Right renal pelvis (tissue), 4 donors: ENCODE measurements at places on chromosomes 3 and 15.

- DNase-seq: no peak
Observed at GRCh38 chr3:171186383-171186782, 159.9 kb upstream of the SLC2A2 start.

GRCh38 chr3:29408676-29409075, 127.8 kb downstream of the RBMS3 start:
- no peak for DNase-seq

GRCh38 chr15:41603941-41604911, 45.2 kb downstream of the TYRO3 start:
- no peak for DNase-seq

- no peak for DNase-seq
Observed at GRCh38 chr15:77064063-77064462, 6.8 kb downstream of the TSPAN3 start.

DNA sequence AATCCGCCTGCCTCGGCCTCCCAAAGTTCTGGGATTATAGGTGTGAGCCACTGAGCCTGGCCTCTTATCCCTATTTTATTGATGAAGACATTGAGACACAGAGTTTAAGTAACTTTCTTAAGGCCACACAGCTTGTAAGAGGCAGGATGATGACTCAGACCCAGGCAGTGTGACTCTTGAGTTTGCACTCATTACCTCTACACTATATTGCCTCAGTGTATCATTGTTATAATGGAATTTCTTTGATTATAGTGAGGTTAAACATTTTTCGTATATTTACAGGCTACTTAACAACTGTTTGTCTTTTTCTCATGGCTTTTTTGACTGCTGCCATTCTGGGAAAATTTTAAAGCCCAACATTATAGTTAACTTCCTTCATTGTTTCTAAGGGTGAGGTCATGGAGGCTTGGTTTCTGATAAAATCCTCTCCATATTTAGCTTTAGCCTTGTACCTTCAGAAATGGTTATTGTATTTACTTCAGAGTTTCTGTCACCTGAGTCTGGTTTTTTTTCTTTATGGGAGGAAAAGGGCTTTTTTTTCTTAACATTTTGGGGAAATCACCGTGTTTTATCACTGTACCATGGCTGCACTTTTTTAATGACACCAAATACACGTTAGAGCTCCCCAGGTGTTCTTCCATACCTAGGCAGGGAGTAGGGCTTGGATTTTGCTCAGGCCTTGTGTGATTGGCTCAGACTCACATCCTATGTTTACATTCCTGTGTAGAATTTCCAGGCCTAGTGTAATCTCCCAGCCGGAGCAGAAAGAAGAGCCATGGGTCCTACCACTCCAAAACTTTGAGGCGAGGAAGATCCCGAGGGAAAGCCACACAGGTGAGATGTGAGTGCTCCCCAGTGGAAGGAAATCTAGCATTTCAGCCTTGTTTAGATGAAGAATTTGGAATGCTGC, 6.3 kb downstream of the ZNF774 start:
- DNase-seq: no peak
